ENCODE measurements at places on chromosomes 2 and 18.
A peak's percentile ranks its signal among the peaks of the same experiment; 100 is the strongest.

DNA sequence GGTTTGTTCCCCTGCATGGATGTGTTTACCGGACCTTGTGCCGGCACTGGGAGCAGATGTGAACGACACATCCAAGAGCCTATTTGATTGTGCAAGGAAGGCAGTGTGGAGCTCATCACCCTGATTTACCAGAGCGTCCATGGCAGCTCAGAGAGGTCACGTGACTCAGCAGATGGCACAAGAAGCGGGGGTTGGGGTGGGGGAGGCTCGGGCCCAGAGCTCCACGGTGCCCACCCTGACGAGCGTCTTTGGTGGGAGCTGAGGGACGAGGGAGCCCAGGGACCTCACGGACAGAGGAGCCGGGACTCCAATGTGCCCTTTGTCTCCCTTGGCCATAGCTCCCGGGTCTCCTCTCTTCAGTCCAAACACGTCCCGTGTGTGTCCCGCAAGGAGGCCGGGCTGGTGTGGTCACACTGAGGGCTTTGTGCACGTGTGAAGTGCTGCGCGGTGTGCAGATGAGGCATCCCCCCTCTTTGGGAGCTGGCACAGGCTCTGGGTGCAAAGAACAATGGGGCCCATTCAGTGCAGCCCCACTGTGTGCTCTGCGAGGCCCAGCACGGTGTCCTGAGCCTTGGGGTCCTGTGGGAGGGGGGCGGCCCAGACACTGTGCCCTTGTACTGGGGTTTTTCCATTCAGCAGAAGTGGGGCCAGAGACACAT, 15.5 kb downstream of the KCNIP3 start:
- no peak for DNase-seq

DNA sequence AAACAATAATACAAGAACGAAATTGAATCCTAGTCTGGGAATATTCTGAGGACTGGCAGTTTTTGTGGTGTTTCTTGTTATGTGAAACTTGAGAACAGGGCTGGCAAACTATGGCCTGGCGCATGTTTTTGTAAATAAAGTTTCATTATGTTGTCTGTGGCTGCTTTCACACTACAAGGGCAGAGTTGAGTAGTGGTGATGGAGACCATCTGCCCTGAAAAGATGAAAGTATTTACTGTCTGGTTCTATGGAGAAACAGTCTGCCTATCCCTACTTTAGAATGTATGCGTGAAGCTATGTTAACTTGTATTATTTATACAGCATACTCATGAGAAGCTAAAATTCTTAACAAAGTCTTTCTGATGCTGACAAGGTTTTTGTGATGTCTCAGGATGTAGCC, 351.9 kb downstream of the LRRTM1 start:
- no peak for DNase-seq

- peak; percentile 24 for DNase-seq
These were observed 452 bp downstream of the RAPH1 start for GRCh38 chr2:203534621-203535077.

- DNase-seq, result no peak
These were observed 7.5 kb downstream of the C2orf49 start for GRCh38 chr2:105344704-105345345.

DNA sequence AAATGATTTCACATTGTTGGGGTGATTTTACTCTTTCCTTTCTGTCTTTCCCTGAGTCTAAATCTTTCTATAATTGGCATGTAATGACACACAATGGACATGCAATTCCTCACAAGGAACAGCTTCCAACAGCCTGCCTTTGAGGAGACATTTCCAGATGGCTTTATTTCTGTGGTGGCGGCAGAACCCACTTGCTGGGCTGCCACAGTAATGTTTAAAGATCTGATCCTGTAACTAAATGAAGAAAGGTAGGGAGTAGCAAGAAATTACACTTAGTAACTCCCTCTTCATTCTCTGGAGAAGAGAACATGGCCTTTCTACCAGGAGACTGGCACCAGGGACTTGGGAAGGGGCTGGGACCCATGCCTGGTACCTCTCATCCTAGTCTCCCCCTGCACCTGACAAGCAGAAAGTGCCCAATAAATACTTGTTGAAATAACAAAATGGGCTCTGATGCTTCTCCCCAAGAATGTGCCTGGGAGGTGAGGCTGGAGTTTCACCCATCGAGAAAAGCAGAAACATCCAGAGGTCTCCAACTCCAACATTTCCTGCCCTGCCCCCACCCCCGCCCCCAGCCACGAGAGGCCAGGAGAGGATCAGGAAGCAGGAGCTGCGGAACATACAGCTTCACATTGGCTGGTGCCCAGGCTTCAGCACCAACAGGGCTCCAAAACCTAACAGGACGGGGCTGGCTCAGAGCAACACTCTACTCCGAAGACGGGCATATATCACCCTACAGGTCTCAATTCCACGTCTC, 92.1 kb downstream of the PXDN start:
- no peak for DNase-seq

- DNase-seq, result peak; percentile 34
These were observed 4.3 kb downstream of the GAD1 start for GRCh38 chr2:170820757-170821530.

DNA sequence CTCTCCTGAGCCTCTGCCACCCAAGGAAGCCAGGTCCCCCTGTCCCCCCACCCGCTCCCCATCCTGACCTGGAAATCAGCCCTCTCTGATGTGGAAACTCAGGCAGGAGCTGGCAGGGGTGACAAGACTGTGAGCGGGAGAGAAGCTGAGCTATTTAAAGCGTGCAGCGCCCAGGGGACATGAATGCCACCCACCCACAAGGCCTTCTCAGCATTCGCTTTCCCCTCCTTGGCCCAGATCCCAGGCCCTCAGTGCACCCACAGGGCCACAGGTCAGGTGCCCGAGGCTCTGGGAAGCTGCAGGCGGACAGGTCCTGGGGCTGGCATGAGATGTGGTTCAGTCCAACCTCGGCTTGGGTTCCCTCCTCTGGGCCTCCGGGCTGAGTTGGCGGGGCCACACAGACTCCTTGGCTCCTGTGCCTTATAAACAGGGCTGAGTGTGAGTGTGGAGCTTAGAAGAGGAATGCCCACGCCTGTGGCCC, 168.3 kb downstream of the SMAD7 start:
- no peak for DNase-seq

GRCh38 chr2:54631755-54632154, 91.7 kb upstream of the EML6 start:
- no peak for DNase-seq

- DNase-seq, result no peak
These were observed 13.2 kb upstream of the FHOD3 start for GRCh38 chr18:36284268-36284667.

GRCh38 chr2:169365029-169365480, 2.7 kb upstream of the LRP2 start:
- DNase-seq, result no peak

DNA sequence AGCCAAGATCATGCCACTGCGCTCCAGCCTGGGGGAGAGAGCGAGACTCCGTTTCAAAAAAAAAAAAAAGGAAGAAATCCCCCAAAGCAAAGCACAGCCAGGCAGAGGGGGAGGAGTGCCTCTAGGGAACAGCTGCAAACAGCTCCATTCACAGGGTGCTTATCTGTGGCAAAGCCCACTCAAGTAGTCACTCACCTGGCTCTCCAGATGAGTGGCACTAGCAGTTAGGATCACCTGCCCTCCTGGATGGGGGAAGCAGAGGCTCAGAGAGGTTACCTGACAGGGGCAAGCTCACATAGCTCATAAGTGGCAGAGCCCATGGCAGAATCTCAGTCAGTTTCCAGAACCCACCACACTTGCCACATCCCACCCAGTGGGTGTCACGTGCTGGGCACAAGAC, 30.3 kb downstream of the TFCP2L1 start:
- DNase-seq, result no peak

- no peak for DNase-seq
These were observed 16.8 kb downstream of the TTC39C start for GRCh38 chr18:24031318-24031717.

DNA sequence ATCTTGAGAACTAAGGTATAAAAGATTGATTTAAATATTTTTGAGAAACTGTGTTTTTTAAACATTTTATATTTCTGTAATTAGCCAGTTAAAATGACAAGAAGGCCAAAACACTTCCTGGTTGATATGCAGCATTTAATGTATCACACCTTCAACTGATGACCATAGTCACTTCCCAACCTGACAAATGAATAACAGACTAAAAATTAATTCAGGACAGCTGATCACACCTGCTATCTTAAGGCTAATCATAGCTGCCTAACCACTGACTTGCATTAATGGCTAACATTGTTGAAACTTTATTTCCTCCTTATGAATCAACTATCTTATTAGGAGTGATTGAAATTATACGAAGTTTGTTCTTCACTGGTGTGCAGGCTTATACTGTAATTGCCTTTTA, 125.8 kb upstream of the MSTN start:
- no peak for DNase-seq

- DNase-seq, result no peak
These were observed 95.4 kb downstream of the HNMT start for GRCh38 chr2:138059487-138060300.

GRCh38 chr18:23365602-23366001, 87.5 kb upstream of the RIOK3 start:
- DNase-seq, result no peak

DNA sequence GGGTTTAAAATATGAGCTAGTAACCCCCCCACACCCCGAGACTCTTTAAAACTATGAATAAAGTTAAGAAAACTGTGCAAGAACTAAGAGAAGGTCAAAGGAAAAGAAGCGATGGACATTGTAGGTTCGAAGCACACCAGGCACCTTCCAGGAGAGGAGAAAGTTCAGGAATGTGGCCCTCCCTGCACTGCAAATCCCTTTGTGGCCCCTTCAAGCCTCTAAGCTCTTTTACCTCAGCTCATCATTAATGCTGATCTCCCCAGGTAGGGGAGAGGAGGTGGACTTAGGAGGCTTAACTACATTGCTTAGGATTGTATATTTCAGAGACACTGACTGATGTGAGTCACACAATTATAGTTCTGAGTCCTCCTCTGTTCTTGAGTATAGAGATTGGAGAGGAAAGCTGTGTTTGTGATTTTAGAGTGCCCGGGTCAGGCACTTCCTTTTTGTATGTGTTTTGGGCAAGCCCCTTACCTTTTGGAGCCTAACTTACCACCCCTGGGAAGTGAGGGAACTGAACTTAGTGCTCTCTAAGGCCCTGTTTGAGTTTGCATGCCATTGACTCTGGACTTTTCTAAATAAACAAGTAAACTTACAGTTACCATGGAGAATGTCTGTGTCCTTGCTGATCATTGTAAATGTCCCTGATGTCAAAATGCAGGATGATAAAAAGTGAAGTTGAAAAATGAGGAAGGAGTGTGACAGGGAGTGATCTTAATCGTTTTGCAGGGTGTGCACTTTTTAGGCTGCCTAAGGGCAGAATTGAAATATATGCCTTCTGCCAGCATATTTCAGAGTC, 140.8 kb upstream of the ZEB2 start:
- DNase-seq, result no peak

DNA sequence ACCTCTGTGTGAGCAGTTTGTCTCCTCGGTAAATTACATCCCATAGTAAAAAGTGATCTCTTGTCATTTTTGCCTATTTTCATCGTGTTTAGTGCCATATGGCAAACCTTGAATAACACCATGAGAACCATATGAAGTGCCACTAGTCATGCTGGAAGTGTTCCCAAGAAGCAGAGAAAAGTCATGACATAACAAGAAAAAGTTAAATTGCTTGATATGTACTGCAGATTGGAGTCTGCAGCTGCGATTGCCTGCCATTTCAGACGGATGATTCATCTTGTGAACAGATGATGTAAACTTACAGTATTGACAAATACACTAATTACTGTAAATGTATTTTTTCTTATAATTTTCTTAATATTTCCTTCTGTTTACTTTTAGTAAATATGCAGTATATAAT, 846.7 kb downstream of the BCL11A start:
- no peak for DNase-seq

DNA sequence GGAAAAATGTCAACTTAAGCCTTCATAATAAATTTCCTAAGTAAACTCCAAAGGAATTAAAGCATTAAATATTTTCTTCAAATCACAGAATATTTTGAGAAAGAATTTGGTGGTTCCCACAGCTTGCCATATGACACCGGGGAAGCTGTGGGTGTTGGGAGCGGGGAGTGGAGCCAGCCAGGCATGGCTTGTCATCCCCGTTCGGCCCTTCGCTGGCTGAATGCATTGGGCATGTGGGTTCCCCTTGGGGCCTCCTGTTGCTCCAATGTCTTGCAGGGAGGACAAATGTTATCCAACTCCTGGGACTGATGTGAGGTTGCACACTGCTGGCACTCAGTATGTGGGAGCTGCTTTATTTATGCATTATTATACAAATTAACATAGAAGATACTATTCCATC, 18.6 kb downstream of the NGEF start:
- no peak for DNase-seq

- no peak for DNase-seq
These were observed 72.4 kb upstream of the HAAO start for GRCh38 chr2:42864641-42865280.

- no peak for DNase-seq
These were observed at the start of gene SLC66A3 for GRCh38 chr2:11155381-11156035. TSS of gene SLC66A3 (plus strand) at chr2:11155467. CDS start at chr2:11155547, 80 bp downstream.

DNA sequence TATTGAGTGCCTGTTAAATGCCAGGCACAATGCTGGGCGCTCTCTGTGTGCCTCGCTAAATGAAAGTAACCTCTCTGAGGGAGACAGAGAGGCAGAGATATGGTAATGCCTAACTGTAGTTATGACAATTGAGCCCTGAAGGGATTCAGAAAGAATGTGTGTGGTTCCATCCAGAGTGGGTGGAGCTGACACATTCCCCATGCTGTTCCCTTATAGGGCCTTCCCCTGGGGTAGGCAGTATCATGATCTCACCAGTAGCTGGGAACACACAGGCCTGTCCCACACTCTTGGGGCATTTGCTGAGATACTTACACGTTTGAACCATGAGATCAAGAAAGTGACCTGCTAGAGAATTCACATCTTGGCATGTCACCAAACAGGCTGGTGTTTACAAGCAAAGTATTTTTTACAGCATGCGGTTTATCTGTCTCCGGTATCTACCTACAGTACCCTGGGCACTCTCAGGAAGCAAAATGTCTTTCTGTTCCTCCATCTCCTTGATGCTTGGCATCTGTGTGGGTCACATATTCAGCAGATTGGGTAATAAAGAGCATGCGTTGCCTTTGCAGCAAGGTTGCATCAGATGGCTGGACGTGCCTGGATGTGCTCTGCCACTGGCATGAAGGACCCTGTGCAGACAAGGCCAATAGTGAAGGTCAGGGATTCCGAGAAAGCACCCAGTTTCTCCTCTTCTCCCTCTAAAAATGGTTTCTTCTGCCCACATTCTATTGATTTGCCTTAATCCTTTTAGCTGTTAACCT, 9.4 kb downstream of the CTIF start:
- DNase-seq, result no peak

GRCh38 chr2:119283873-119284331, 60.3 kb downstream of the STEAP3 start:
- DNase-seq, result no peak

DNA sequence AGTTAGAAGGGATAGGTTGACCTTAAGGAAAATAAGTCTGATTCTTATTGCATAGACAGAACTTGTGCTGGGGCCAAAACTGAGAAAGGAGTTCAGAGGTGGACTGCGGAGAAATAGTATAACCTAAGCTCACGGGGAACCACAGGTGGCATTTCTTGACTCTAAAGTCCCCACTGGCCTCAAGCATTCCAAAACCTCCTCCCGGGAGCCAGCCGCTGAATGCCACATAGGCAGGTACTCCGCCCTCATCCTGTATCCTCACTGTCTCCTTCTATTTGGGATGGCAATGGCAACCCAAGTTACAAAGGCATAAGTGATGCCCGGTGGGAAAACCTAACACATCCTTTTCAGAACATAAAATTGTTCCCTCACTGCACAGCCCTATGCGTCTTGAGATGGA, 173.0 kb downstream of the SP3 start:
- DNase-seq, result no peak

- peak; percentile 77 for DNase-seq
These were observed 59.7 kb upstream of the PDK1 start for GRCh38 chr2:172496160-172496608.

Data from CD4-positive, alpha-beta T cell treated with Interleukin-6 at 100 ng/mL for 8 hours (primary cell).